ENCODE measurements at places on chromosomes 13 and 19. TPM values are rescaled to one million over a fixed set of nuclear protein-coding genes. Genes with fewer than 3 reads are reported as not detected.

DNA sequence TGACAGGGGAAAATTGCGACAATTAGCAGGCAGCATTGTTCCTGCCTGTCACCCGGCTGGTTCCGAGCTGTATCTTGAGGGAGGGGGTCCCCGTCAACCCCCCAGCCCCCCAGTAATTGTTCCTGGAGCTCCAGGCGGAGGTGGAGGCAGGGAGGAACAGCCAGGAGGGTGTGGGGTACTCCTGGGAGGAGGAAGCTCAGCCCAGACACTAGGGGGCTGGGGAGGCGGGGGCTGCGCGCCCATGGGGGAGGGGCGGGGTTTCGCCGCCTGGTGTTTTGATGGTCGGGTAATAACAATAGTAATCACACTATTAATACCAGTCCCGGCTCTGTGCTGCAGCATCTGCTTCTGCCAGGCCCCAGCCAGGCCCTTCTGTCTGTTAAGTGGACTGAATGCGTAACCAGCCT is 8.6 kb downstream of the NPAS1 start:
- no peaks in the 10 kb centered on the region for H3K4me1 ChIP-seq
- no peaks in the 10 kb centered on the region for H3K27me3 ChIP-seq
- no peak overlapping the region for H3K27ac ChIP-seq
- H3K36me3 ChIP-seq = no peaks in the 10 kb centered on the region
- H3K4me3 ChIP-seq = no peak overlapping the region

DNA sequence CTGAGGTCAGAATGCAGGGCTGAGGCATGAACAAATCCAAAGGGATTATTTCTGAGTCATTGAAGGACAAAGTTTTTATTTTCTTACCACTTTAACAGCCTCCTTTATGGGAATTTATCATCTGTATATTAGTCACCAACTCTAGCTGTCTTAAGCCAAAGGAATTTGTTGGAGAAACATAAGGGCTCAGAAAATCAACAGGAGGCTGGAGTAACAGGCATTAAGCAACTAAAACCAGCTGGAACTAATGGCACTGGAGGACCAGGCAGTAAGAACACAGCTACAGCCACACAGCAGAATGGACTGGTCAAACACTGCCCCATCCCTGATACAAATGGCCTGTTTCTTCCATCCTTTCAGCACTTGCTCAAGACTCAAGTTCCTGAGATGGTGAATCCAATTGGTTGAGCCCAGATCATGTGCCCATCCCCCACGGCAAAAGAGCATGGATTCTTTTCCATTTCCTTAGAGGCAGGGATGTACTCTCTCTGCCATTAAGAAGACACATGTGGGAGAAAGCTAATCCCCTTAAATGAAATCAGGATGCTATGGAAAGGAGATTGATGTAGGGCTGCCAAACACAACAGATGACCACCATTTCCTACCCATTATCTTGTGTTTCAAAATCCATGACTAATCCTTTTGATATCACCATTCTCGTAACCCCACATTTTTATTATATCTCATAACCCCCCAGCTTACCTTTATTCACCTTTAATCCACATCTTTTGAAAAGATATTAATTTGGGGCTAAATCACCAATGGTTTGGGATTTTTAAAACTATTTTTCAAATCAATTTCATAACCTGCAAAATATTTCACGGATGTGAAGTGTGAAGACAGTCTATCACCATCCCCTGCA is 157.0 kb upstream of the FNDC3A start:
- peak overlapping the region; percentile 67 for H3K27ac ChIP-seq
- DNase-seq = no peak
- no peak overlapping the region for H3K4me3 ChIP-seq
- H3K4me1 ChIP-seq = peaks cover 3% of the 10 kb centered on the region
- no peaks in the 10 kb centered on the region for H3K27me3 ChIP-seq

GRCh38 chr19:11964858-11965645 is at the start of gene ZNF763:
ZNF763 (plus strand) TSS chr19:11965040; CDS start chr19:11965209, 169 bp downstream.
- peak; percentile 96 for DNase-seq
- H3K27me3 ChIP-seq = no peaks in the 10 kb centered on the region
- H3K4me3 ChIP-seq = peak within 1 kb of the TSS; percentile 23
- no peaks in the 10 kb centered on the region for H3K4me1 ChIP-seq
- no peaks in the 10 kb centered on the region for H3K36me3 ChIP-seq

- DNase-seq = no peak
- H3K36me3 ChIP-seq = no peaks in the 10 kb centered on the region
- peaks cover 2% of the 10 kb centered on the region for H3K4me1 ChIP-seq
- H3K27me3 ChIP-seq = no peaks in the 10 kb centered on the region
- no peak overlapping the region for H3K27ac ChIP-seq
Measured at GRCh38 chr13:95535243-95535642, 17.3 kb upstream of the CLDN10 start.

DNA sequence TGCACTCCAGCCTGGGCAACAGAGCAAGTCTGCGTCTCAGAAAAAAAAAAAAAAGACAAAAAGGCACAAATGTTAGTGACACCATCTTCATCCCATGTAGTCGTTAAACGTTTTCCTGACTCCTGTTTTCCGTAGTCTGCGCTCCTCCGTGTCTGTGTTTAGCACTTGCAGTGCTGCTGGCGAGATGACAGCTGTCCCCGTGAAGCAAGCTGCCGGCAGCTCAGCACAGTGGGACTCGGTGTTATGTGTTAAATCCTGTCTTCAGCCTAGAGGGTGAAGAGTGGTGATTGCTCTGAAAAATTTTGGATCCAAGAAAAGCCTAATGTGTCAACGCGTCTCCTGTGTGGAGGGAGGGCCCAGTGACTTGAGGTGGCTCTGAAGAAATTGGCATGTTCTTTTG is 18.4 kb downstream of the UBXN6 start:
- no peak overlapping the region for H3K4me3 ChIP-seq
- H3K27ac ChIP-seq = no peak overlapping the region
- H3K36me3 ChIP-seq = no peaks in the 10 kb centered on the region
- DNase-seq = no peak

GRCh38 chr13:111846391-111847159 is 220.4 kb upstream of the SOX1 start:
- no peak for DNase-seq
- no peak overlapping the region for H3K27ac ChIP-seq
- no peaks in the 10 kb centered on the region for H3K36me3 ChIP-seq
- H3K4me3 ChIP-seq = no peak overlapping the region
- H3K27me3 ChIP-seq = no peaks in the 10 kb centered on the region

DNA sequence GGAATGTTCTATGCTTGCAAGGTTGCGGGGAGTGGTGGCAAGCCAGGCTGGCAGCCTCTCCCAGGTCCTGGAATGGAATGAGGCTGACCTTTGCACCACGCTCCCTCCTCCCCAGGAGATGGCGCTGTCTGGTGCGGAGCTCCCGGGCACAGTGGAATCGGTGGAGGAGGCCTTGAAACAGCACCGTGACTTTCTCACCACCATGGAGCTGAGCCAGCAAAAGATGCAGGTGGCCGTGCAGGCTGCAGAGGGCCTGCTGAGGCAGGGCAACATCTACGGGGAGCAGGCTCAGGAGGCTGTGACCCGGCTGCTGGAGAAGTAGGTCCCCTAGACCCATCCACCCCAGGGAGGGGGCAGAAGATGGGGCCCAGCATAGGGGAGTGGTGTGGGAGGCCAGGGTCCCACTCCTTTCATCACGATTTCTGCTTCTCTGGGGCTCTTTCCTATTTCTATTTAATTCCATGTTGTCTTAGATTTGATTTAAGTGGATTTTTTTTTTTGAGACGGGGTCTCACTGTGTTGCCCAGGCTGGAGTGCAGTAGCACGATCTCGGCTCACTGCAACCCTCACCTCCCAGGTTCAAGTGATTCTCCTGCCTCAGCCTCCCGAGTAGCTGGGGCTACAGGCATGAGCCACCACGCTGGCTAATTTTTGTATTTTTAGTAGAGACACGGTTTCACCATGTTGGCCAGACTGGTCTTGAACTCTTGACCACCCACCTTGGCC is 53.2 kb upstream of the SHKBP1 start:
- H3K27me3 ChIP-seq = no peaks in the 10 kb centered on the region
- H3K36me3 ChIP-seq = no peaks in the 10 kb centered on the region
- peak; percentile 72 for DNase-seq
- H3K4me3 ChIP-seq = no peak overlapping the region
- no peaks in the 10 kb centered on the region for H3K4me1 ChIP-seq

- H3K27me3 ChIP-seq = no peaks in the 10 kb centered on the region
- H3K27ac ChIP-seq = no peak overlapping the region
- no peaks in the 10 kb centered on the region for H3K4me1 ChIP-seq
- no peak overlapping the region for H3K4me3 ChIP-seq
- no peaks in the 10 kb centered on the region for H3K36me3 ChIP-seq
Measured at GRCh38 chr19:29620931-29621351, 14.9 kb downstream of the POP4 start.

DNA sequence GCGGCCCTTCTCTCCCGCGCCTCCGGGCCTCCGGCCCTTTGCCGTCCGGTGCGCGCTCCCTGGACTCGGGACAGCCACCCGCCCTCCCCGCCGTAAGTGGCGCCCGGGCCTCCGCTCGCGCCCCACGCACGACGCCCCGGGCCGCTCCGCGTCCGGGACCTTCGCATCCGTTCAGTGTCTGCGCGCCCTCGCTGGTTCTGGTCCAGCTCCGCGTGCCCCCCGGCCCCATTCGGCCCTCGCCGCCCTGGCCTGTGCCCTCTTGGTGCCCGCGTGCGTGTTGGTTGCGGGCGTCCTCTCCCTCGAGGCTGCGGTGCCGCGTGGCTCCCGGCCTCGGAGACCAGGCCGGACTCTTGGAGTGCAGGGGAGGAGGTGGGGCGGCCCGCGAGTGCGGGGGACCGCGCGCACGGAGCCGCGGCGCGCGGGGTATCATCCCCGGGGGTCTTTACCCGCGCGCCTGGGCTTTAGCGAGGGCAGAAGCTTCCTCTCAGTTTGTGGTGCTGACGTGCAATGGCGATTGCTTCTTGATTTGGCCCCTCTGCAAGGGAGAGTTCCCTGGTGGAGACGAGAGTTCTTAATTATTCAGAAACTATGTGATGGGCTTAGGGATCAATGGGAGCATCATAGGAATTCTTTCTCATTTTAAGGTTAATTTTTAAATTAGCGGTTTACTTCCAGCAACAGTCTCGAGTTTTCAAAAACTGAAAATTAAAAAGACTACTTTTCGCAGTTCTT is 757 bp downstream of the WASF3 start:
- DNase-seq = peak; percentile 47
- peak overlapping the region; percentile 59 for H3K4me3 ChIP-seq

GRCh38 chr19:31329819-31330218 is 19.4 kb downstream of the TSHZ3 start:
- H3K27me3 ChIP-seq = no peaks in the 10 kb centered on the region
- H3K4me1 ChIP-seq = no peaks in the 10 kb centered on the region
- H3K4me3 ChIP-seq = no peak overlapping the region
- no peak for DNase-seq
- H3K36me3 ChIP-seq = peaks cover 3% of the 10 kb centered on the region
- no peak overlapping the region for H3K27ac ChIP-seq

DNA sequence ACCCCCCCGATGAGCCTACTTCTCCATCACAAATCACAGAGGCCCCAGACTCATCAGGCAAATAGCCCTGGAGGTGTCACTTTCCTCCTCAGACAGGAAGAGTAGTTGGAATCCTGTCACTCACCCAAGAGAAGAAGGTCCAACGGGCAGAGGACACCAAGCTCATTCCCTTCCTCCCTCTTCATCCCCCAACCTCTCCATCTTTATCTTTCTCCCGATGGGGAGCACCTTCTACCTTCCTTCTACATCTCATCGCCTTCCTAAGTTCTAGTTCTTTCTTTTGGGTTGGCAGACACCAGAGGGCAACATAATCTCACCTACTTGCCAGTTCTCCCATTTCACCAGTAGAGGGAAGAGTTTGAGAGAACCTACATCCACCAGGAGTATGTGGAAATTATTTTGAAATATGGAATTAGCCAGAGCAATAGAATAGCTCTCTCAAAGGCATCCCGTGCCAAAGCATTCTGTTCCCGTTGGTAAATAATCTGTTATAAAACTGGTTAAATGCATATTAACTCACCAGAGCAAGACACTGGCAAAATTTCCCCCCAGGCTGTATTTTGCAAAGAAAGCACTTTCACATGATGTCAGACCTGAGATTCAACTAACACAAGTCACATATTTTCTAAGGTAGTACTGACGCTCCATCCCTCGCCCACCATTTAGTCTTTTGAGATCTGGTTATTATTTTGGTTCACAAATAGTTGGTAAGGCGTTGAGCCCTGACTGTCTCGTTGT is 55.0 kb downstream of the ZIC5 start:
- DNase-seq = no peak
- H3K27me3 ChIP-seq = no peaks in the 10 kb centered on the region
- H3K4me1 ChIP-seq = no peaks in the 10 kb centered on the region

- no peaks in the 10 kb centered on the region for H3K4me1 ChIP-seq
- H3K27ac ChIP-seq = no peak overlapping the region
- no peaks in the 10 kb centered on the region for H3K27me3 ChIP-seq
- no peak overlapping the region for H3K4me3 ChIP-seq
- no peak for DNase-seq
Measured at GRCh38 chr13:30486230-30487074, 20.7 kb upstream of the HMGB1 start.

The ZNF616 gene
- total RNA-seq = 8.1 TPM

The CYP4F2 gene
- total RNA-seq = not detected

The MYPOP gene
- 5.6 TPM for total RNA-seq

The CSNK1G2 gene
- 41.0 TPM for total RNA-seq

The IGSF23 gene
- not detected for total RNA-seq

The ZNF66 gene
- total RNA-seq = 3.7 TPM

All from aorta (tissue), 5 donors.